ENCODE measurements at places on chromosomes 1 and 21. TPM values are rescaled to one million over a fixed set of nuclear protein-coding genes. Genes with fewer than 3 reads are reported as not detected.

- no peak for DNase-seq
Observed at GRCh38 chr1:31694964-31695313, 8.9 kb downstream of the COL16A1 start.

The SPAG17 gene
- total RNA-seq = 2.7 TPM

DNA sequence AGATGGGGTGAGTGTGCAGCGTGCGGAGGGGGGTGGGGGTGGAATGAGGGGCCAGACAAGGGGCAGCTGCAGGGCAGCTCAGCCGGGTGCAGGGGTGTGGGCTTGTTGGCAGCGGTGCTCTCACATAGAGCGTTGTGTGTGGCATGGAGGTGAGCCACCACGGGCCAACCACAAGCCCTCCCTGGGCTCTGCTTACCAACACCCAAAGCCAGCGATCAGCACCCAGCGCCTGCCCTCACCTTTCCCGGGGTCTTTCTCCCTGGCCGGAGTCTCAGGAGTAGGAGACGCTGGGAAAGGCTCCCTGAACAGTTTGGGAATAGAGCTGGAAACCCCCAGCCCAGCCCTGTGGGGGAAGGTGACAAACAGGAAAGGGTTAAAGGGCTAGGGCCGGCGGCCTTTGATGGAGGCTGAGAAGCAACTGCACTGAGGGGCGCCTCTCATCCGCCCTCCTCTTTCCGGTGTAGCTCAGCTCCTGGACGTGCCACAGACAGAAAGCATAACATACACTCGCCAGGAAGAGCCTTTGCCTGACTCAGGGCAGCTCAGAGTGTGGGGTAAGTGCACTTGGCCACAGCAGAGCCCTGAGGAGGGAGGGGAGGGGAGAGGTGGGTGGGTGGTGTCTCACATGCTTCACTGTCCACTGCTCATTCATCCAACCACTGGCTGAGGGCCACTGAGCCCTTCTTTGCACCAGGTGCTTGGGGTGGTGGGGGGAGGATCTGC lies 577 bp downstream of the IKBKE start:
- DNase-seq = no peak

The GPA33 gene
- total RNA-seq = 1.6 TPM

- DNase-seq = peak; percentile 77
Observed at GRCh38 chr1:178093951-178094738, at the start of gene RASAL2. Gene RASAL2 (plus strand): TSS chr1:178094104. CDS start chr1:178094493, 389 bp downstream.

The FLG gene
- total RNA-seq = not detected

The SNRNP40 gene
- 64.3 TPM for total RNA-seq

The CELA2B gene
- total RNA-seq = not detected

- DNase-seq = no peak
Observed at GRCh38 chr1:212879947-212880690, 22.0 kb downstream of the FLVCR1 start.

GRCh38 chr1:160813215-160813614 lies 17.2 kb downstream of the LY9 start:
- no peak for DNase-seq

DNA sequence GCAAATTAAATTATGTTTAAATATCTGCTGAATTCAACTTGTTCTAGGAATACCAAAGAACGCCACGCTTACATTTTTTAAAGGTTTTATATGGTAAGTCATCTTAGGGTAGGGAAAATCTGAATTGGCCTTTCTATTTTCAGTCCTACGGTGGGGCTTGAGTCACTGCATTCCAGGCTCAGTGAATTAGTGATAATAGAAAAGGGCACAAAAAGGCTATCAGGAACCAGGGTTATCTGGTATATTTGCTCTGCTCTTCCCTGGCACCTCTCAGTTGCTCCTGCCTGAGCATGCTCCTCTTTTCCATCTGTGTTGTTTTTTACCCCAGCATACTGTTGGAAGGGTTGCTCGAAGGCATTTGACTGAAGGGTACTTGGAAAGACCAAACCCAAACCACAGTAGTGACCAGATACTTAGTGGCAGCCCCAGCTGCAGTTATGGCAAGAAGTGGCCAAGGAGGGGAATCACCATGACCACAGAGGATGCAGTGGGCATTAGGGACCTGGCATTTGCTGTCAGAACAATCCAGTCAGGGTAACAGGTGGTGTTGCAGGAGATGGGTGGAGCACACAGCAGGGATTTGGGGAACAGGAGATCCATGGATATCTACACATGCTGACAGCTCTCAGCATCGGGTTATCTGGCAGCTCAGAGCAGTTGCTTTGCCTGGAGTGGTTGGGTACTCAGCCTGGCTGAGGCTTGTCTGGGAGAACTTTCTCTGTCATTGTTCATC lies 2.3 kb downstream of the OVAAL start:
- no peak for DNase-seq

The COL8A2 gene
- 10.5 TPM for total RNA-seq

GRCh38 chr1:211132721-211133392 lies 1.1 kb downstream of the KCNH1 start:
- no peak for DNase-seq

DNA sequence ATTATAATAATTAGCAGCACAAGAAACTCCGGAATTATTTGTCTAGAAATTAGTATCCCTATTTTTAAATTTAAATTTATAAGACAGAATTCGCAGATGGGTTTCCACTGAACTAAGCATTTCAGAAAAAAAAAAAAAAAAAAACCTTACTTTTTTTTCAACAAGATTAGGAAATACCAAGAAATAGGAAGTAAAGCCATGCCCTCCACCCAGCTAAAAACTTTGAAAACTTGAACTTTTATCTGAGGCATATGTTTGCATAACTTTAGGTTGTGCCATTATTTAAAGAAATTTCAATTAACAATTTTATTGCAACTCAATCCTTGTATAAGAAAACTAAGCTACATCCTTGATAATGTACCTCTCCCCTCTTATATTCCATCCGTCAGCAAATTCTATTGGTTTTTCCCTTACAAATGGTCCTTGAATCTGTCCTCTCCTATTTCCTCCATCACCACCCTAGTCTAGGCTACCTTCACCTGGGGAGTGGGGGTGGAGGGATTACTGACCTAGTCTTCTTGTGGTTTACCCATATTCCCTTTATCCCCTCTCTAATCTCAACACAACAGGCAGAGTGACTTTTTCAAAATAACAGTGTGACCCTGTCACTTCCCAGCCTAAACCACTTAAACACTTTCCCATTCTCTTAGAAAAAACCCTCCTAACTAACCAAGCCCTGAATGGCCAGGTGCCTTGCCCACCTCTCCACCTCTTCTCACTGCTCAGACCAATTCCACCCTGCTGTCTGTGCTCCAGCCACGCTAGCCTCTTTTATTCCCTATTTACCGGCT lies 1.4 kb upstream of the EVI5 start:
- DNase-seq = no peak

The CYB561D1 gene
- total RNA-seq = 11.7 TPM

The PDE9A gene
- total RNA-seq = 26.5 TPM

DNA sequence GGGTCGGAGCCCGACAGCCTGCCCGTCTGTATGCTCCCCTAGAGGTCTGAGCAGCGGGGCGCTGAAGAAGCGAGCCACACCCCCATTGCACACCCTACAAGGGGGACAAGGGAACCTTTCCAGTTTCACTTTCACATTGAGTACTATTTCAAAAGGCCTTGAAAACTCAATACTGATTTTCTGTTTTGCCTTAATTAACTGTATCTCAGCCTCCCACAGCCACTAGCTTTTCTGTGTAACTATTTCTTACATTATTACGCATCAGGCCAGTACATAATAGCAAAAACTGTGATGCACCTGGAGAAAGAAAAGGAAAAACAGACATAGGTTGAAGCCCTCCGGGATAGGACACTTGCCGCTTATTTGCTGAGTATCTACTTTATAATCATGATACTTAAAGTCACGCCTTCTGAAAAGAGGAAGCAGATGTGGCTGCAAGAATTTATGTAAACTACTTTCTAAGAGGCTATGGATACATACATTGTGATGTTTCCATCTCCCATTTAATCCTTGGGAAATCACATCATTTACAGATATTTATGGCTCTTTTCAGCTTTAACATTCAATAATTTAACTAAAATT lies 1719.5 kb downstream of the MRPL39 start:
- DNase-seq = no peak

GRCh38 chr1:2368053-2368744 lies 23.2 kb downstream of the MORN1 start:
- no peak for DNase-seq

GRCh38 chr1:32350785-32351398 lies 11.4 kb downstream of the FAM229A start:
- no peak for DNase-seq

The MAGI3 gene
- 27.6 TPM for total RNA-seq

GRCh38 chr1:119374208-119374874 lies 5.8 kb downstream of the HAO2 start:
- DNase-seq = no peak

- no peak for DNase-seq
Observed at GRCh38 chr1:227766653-227767277, 31.5 kb downstream of the SNAP47 start.

The TAS1R1 gene
- not detected for total RNA-seq

DNA sequence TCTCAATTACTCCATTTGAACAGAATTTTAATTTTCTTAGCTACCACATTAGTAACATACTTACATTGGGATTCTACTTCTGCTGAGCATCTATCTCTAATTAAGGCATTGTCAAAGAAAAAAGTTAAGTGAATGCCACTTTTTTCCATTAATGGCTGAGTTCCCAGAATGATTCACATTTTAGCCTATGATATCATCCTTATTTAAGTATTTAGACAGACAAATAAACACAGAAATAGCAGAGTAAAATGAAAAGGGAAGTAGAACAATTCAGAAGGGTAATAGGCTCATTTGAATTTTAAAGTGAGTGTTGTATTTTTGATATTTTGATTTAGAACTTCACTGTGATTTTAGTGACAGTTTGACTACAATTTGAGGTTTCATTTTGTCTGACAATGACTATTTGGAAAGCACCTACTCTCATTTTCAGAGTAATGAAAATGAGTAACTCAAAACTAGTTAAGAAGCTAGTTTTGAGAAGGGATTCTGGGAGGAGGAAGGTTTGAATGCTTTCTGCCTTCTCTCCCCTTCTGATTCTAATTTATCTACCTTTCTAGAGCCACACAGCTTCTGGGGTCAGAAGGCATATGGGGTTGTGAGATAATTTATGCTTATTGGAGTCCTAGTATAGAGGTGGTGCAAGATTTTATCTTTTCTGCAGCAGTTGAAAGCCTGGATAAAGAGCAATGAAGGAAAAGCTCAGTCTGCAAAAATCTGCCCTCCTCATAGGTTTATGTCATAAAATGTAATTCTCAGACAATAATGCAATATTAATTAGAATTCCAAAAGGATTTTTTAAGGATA lies 15.5 kb downstream of the LYPLAL1 start:
- no peak for DNase-seq

DNA sequence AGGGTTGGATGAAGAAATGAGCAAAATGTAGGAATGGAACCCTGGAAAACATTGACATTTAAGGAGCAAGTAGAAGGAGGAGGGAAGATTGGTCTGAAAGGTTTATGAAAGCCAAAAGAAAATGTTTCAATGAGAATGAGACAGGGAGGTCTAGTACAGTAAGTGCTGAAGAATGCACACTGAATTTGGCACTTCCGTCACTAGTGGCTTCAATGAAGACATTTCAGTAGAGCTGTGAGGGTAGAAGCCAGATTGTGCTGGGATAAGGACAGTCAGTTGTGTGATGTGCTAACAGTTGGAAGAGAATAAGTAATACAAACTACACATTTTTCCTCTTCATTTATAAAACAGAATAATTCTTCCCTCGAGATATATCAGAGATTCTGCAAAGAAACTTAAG lies 17.1 kb downstream of the THEM4 start:
- no peak for DNase-seq

The CRNN gene
- not detected for total RNA-seq

GRCh38 chr21:46423546-46424038 lies 35.1 kb upstream of the DIP2A start:
- DNase-seq = no peak

The ZNF695 gene
- 5.9 TPM for total RNA-seq

DNA sequence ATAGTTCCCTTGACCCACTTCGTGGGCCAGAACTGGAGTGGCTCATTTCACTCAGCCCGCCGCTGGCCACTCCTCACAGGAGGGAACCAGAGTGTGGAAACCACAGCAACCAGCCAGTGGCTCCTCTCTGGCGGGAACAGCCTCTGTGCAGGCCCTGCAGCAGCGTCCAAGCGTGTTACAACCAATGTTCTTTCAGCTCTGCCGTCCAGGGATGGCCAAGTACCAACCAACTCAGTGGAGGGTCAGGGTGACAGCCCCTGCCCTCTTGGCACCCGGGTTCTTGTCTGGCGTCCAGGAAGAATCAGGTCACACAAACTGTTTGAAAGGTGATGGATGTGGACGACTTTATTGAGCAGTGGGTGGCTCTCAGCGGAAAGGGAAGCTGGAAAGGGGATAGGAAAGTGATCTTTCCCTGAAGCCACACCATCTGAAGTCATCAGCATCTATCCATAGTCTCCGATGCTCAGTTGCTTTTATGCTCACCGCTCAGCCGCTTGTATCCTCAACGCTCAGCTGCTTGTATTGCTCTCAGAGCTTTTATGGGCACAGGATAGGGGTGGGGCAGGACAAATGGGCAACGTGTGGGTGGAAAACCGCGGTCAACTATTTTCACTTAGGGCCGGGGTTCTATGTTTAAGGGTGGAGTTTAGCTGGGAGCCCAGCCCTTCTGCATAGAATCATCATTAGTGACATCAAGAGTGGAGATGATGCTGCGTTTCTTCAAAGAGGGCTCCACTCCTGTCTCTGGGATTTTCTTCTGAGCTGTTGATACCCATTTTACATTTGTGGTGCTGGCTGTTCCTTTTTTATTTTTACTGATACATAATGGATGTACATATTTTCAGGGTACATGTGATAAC lies 250.2 kb downstream of the RRAGC start:
- no peak for DNase-seq

DNA sequence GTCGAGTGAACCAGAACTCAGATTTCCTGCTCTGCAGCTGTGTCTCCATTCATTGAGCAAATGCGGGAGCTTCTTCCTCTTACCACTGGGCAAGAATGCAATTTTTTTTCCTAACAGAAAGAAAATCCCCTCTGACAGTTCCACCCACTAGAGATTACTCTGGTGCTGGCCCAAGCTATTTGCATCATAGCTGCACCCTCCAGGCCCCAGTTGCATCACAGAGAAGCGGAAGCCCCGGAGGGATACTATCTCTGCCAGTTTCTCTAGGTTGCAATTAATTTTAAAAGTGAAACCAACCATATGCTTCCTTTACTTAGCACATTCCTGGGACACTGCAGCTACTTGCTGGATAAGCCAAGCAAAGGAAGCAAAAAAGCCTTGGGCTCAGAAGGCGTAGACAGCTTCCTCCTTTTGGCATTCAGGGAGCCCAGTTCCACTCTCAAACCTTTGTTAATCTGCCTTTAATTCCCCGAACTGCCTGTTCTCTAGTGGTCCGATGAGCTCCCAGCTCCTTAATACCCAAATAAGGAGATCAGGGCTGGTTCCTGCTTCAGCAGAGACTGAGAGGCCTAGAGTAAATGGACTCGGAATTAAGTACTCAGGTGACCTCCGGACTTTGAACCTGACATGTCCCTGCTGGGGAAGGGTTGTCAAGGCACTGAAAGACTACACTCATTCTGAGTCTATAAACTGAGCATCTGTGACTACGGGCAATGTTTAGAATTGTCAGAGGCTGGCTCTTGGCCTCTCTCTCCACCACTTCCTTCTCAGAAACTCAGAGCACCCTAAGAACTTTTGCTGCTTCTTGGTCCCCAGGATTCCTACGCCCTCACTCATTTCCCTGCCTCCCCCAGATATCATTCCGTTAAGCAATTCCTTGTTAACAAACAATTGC lies 72.5 kb upstream of the TNFSF18 start:
- DNase-seq = no peak

- no peak for DNase-seq
Observed at GRCh38 chr1:230381049-230381467, 45.1 kb downstream of the PGBD5 start.

- DNase-seq = no peak
Observed at GRCh38 chr21:46509741-46510502, 51.2 kb downstream of the DIP2A start.

The GJA9 gene
- total RNA-seq = not detected

GRCh38 chr1:156410238-156410637 lies 41.2 kb downstream of the RHBG start:
- no peak for DNase-seq
